Caco-2 (cell line): ENCODE measurements at places on chromosomes 7 and 10. TPM values are rescaled to one million over a fixed set of nuclear protein-coding genes. Genes with fewer than 3 reads are reported as not detected.

TTYH3 gene
- total RNA-seq = 57.3 and 58.6 TPM in 2 replicates

SMARCD3 gene
- total RNA-seq = 20.2 and 27.8 TPM in 2 replicates

CPA2 gene
- total RNA-seq = 26.1 and 27.6 TPM in 2 replicates

VWDE gene
- 0.46 and 0.70 TPM in 2 replicates for total RNA-seq

ACTL6B gene
- total RNA-seq = not detected in 2 replicates

TMEM176B gene
- total RNA-seq = 31.4 and 35.8 TPM in 2 replicates

EGFR gene
- 55.1 and 60.1 TPM in 2 replicates for total RNA-seq

BTBD16 gene
- not detected in 2 replicates for total RNA-seq

GHRHR gene
- total RNA-seq = not detected in 2 replicates

ANKRD7 gene
- total RNA-seq = not detected in 2 replicates

PRSS1 gene
- 18.1 TPM in 2 replicates for total RNA-seq

PRKCQ gene
- total RNA-seq = 1.5 and 2.4 TPM in 2 replicates

GPR37 gene
- 0.50 and 0.77 TPM in 2 replicates for total RNA-seq

ETV1 gene
- total RNA-seq = 0.30 and 0.52 TPM in 2 replicates

HTRA1 gene
- total RNA-seq = 0.70 and 1.1 TPM in 2 replicates

NKX1-2 gene
- total RNA-seq = 2.0 and 2.8 TPM in 2 replicates

STAG3 gene
- 1.3 TPM in 2 replicates for total RNA-seq

APBB1IP gene
- 0.14 and 0.16 TPM in 2 replicates for total RNA-seq

RBP3 gene
- not detected in 2 replicates for total RNA-seq

GBX1 gene
- not detected in 2 replicates for total RNA-seq

VSIR gene
- 41.9 and 44.0 TPM in 2 replicates for total RNA-seq

VWC2 gene
- not detected in 2 replicates for total RNA-seq

CDC14C gene
- total RNA-seq = not detected in 2 replicates

NME8 gene
- not detected in 2 replicates for total RNA-seq

TAS2R5 gene
- 1.7 TPM in 2 replicates for total RNA-seq

OR2A12 gene
- not detected in 2 replicates for total RNA-seq

CLRN3 gene
- 0.93 and 1.1 TPM in 2 replicates for total RNA-seq

DMBT1 gene
- not detected in 2 replicates for total RNA-seq

IGFBP1 gene
- total RNA-seq = 0.23 TPM in 1 of 2 replicates, not detected in the other

PRPS1L1 gene
- not detected in 2 replicates for total RNA-seq

CNNM1 gene
- total RNA-seq = not detected in 2 replicates

PLCE1 gene
- total RNA-seq = 10.7 and 12.8 TPM in 2 replicates

DGKI gene
- 0.77 and 0.84 TPM in 2 replicates for total RNA-seq

NT5C3A gene
- total RNA-seq = 32.6 and 38.9 TPM in 2 replicates

CLCN1 gene
- total RNA-seq = 1.8 and 1.9 TPM in 2 replicates

PRKAR2B gene
- 0.07 and 0.12 TPM in 2 replicates for total RNA-seq

HOXA13 gene
- 0.68 and 1.3 TPM in 2 replicates for total RNA-seq

BAMBI gene
- 146 and 165 TPM in 2 replicates for total RNA-seq

MRLN gene
- total RNA-seq = 0.88 and 0.98 TPM in 2 replicates

SRPK2 gene
- 39.9 and 44.7 TPM in 2 replicates for total RNA-seq

HTR5A gene
- not detected in 2 replicates for total RNA-seq

ZFAND2A gene
- 32.1 and 33.6 TPM in 2 replicates for total RNA-seq

SPDYE9 gene
- total RNA-seq = not detected in 2 replicates

CUL2 gene
- 66.8 and 68.0 TPM in 2 replicates for total RNA-seq

ANKRD30A gene
- 0.14 TPM in 1 of 2 replicates, not detected in the other for total RNA-seq

KIAA1549 gene
- total RNA-seq = 19.9 and 21.9 TPM in 2 replicates

AKR1C8 gene
- total RNA-seq = not detected in 2 replicates

SPDYE5 gene
- total RNA-seq = not detected in 2 replicates

GLI3 gene
- total RNA-seq = 1.00 and 1.1 TPM in 2 replicates

GRM8 gene
- not detected in 2 replicates for total RNA-seq

LEP gene
- total RNA-seq = not detected in 2 replicates

ZNF804B gene
- not detected in 2 replicates for total RNA-seq
